ENCODE measurements at places on chromosomes 7 and 10.

- DNase-seq, result no peak
Measured at GRCh38 chr10:15427843-15428414, 56.8 kb upstream of the FAM171A1 start.

DNA sequence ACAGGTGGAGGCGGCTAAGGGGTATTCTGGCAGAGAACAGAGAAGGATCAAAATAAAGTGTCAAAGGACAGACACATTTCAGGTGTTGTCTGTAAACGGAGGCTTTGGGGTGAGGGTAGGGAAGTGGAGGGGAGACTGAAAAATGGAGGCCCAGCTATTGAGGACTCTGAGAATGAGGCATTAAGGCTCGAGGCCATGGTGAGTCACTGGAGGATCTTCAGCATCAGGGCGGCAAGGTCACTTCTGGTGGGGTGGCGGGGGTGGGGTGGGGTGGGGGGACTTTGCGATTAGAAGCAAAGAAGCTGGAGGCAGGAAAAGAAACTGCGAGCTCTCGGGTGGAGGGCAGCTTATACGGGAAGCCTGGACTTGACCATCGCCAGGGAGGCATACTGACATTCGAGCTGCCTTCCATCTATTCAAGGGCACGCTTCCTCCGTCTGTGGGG lies 58.4 kb upstream of the PCGF5 start:
- DNase-seq, result no peak

- DNase-seq, result peak; percentile 58
Measured at GRCh38 chr7:27922907-27923641, 183.1 kb downstream of the TAX1BP1 start.

DNA sequence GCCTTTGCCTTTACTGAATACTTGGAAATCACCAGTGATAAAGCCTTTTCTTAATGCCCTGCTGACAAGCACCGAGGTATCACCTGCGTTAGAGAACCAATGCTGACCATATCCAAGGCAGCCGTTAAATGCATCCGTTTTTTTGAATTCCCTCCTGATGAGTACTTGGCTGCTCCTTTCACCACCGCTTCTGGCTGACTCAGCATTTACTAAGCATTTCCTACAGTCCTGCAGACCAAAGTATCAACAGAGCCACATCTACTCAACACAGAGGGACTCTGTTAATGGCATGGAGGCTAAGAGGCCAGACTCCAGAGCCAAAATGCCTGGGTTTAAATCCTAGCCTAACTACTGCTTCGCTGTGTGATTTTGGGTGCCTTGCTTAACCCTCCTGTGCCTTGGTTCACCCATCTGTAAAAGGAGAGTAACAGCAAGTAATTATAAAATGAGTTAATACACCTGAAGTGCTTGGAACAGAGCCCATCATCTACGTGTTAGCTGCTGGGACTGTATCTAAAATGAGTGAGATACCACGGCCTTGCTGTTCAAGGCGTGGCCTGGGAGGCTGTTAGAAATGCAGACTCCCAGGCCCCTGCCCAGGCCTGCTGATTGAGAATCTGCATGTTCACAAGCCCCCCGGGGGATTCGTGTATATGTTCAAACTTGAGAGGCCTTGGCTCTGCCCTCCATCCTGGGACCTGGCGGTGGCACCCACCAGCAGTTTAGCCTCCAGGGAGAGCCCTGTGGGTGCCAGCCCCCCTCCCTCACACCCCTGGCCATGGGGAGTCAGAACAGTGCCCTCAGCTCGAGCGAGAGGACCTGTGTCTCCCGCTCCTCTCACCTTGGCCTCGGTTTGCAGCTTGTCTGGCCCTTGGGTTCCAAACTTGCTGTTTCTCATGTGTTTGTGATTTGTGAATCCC lies 30.8 kb upstream of the EFCAB10 start:
- no peak for DNase-seq

DNA sequence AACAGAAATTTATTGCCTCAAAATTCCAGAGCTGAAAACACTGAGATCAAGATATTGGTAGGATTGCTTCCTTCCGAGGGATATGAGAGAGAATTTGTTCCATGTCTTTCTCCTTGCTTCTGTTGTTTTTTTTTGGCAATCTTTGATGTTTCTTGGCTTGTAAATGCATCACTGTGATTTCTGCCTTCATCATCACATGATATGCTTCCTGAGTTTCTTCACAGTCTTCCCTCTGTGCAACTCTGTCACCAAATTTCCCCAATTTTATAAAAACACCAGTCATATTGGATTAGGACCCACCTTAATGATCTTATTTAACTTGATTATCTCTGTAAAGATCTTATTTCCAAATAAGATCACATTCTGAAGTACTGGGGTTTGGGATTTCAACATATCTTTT lies 14.7 kb downstream of the TMEM236 start:
- DNase-seq, result no peak

- DNase-seq, result no peak
Measured at GRCh38 chr10:113001599-113002448, 51.8 kb downstream of the TCF7L2 start.

Measured in left hindlimb (tissue), 1 donor.